ENCODE measurements at places on chromosomes 3 and 15.

DNA sequence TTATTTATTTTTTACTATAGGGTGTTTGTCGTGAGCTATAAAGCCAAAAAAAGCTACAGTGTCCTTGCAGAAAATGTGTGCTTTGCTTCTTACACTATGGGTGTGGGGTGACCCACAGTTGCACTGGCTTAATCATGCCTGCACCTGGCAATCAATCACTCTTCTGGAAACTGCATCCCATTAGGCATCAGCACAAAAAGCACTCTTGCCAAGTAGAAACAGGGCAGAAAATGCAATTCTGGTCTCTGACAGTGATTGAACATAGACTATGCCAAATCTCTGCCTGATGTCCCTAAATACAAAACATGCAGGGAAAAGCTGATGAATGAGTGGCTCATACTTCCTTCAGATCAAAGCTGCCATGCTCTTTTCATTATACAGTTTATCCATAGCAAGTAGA is 30.4 kb upstream of the PLAAT1 start:
- no peak for DNase-seq

GRCh38 chr3:64380546-64380945 is 155.3 kb upstream of the PRICKLE2 start:
- no peak for DNase-seq

GRCh38 chr3:120875989-120876388 is 32.0 kb upstream of the STXBP5L start:
- DNase-seq = no peak

DNA sequence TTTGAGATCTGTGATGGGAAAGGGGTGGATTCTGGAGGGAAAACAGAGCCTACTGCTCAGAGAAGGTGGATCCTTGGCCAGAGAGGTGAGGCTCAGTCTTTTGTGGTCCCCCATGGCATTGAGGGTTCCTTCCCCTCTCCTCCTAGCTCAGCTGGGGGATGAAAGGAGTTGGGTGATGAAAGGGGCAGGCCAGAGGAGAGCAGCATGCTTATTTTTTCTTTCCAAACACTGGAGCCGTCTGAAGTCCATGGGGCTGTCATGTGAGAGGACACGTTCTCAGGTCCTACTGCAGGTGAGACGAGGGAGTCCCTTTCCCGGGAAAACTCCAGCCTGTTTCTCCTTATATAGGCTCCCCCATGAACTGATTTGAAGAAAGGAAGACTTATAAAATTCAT is 71.4 kb downstream of the SCN5A start:
- DNase-seq = no peak

DNA sequence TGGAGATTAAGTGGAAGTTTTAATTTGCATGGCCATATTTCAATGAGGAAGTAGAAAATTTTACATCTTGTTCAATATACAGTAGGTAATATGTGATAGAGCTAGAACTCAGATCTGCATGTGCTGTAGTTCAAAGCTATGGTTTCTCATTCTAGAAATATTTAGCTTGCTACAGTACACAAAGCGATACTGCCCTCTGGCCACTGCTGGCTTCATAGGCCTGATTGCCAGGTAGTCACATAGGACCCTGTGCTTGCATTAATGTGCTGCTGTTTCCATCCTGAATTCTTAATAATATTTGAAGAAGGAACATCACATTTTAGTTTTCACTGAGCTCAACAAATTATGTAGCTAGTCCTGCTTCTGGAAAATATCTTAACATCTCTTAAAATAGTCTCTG is 87.0 kb downstream of the PLSCR2 start:
- no peak for DNase-seq
